ENCODE measurements at places on chromosomes 5 and 9.

DNA sequence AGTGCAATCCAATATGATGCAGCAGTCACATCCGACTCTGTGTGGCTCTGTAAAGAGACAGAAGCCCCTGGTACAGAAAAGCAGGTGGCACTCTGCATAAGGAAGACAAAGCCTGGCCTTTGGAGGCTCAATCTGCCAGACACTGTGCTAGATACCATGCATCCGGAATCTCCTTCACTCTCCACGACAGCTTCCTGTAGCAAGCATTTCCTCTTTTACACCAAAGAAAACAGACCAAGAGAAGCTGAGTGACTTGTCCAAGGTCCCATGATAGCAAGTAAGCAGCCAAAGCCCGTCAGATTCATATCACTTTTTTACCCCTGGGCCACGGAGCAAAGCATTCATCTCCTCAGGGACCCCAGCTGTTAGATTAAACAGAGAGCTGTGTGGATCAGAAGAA, 64.2 kb upstream of the SMIM23 start:
- no peak for DNase-seq

DNA sequence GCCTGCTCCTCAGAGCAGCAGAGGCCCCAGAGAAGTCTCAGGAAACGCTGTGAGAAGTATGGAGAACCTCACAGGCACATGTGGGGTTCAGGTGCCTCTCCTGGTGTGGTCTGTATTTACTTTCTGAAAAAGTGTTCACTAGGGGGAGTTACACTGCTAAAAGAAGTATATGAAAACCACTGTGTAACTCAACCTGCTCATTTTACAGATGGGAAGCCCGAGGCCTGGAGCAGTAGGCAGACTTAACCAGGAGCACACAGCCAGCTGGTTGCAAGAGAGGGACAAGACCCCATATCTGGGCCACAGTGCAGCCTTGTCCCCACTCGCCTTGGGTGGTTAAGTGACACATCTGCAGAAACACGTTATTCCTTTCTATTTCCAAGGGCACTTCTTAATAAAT, 112.8 kb upstream of the SAP30L start:
- no peak for DNase-seq

DNA sequence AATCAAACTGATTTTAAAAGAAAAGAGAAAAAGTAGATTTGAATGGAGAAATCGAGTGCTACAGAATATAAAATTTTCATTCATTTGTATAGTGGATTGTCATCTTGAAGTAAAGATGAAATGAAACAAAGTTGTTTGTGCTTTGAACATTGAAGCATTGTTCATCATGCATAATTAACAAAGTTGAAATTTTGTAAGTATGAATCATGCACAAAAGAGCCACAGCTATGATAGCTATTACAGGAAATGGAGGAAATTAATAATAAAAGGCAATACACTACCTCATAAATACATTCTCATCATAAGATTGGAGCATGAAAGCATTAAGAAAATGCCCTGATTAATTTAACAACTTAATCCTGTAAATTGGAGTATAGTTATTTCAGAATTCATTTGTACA, 153.4 kb upstream of the TLX3 start:
- DNase-seq = no peak

DNA sequence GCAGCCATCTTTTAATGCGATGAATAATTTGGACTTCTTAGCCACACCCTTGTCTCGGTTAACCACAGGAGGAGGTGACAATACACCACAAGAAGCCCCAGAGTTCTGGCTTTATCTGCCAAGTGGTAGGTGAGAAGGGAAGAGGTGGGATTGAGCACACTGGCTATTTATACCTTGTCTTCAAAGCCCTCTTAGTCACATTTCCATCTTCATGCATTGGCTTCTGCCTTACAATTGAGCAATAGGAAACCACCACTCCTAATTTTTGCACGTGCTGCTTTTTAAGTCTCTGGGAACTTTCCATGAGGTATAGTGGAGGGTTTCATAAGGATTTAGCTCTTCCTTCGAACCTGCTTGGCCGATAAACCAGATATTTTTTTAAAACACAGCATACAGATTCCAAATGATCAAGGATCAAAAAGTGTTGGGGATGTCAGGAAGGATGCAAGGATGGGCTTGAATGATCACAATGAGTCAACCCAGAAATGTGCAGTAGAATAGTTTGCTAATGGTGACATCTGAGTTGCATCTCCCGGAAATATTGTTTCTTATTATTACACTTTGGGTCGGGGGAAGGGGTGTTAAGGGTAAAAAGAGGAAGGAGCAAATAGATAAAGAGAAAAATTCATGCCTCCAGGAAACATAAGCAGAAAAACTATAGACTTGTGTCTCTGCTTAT, 25.5 kb downstream of the PLAC8L1 start:
- DNase-seq = no peak

- no peak for DNase-seq
These were observed 175.9 kb downstream of the MAN2A1 start for GRCh38 chr5:109865637-109866036.

DNA sequence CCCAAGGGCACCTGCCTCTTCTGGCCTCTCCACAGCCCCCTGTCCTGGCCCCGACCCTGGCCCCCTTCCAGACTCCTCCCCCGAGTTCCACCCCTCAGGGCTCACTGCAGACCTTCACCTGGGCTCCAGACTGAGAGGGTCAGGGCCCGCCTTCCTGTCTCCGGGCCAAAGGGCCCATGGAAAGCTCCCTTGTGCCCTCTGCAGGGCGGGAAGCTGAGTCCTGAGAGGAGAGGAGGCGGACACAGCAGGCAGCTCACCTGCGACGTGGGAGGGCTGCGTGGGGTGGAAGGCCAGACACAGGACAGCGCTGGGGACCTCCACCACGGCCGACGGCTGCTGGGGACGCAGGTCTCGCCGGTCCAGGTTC, 20.6 kb downstream of the DYNC2I2 start:
- DNase-seq = no peak

- no peak for DNase-seq
These were observed 90.2 kb downstream of the PLK2 start for GRCh38 chr5:58369513-58370190.

DNA sequence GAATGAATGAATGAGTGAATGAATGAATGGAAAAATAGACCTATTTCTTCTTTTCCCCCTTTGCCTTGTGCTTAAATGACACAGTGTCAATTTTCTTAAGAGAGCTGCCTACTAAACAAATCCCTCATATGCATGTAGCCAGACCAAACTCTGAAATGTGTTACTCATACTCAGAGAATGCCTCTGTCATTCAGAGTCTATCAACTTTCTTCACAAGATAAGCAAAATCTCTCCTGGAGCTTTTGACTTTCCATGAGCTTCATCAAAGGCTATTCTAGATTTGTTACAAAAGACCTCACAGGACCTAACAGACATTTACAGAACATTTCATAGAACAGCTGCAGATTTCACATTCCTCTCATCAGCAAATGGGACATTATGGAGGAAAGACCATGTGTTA, 275.7 kb upstream of the MSX2 start:
- no peak for DNase-seq

DNA sequence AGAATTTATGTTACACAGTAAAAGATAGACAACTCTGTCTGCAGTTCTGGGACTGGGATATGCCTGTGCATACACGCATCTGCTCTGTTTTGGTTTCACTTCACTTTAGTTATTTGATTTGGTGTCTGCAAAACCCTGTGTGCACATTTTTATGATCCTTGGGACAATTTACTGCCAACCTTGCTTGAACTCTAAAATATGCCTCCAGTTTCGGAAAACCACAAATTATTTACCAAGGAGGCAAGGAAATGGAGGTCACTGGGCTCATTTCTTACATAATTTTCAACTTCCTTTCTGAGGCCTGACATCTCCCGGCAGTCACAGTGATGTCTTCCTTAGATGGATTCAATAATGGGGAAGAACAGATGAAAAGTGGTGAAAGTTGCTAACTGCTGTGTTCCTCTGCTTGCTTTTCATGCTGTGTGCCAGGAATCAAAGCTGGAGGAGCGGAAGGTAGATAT, 61.2 kb upstream of the TAF11L2 start:
- DNase-seq = no peak

DNA sequence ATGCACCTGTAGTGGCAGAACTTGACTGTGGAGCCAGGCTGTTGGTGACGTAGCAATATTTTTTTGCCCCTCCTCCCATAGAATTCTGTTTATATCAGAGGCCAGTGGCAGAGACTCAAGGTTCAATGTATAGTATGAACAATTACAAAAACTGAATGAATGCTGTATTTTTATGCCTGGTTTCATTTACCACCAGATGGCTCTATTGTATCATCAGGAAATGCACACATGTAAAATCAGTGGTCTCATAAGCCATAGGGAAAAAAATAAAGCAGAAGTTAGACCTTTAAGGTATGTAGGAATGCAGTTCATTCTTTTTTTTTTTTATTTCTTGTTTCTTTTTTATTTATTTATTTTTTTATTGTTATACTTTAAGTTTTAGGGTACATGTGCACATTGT, 43.6 kb downstream of the CCDC192 start:
- DNase-seq = peak; percentile 22

DNA sequence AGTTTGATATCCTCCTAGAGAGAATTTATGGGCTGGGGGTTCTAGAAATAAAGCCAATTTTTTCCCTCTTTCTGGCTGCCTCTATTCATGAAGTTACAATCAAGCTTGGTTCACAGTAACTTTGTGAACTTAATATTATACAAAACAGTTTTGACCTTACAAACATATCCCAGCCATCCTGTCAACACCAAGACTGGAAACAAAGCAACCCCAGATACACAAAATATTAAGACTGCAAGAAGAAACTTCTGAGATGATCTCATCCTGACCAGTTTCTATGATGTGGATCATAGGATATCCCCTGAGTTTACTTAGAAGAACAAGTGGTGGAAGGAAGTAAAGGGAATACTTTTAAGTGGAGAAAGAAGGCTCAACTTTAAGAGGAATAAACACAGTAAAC, 28.3 kb upstream of the CER1 start:
- no peak for DNase-seq

GRCh38 chr5:106801554-106801953, 869.2 kb downstream of the EFNA5 start:
- DNase-seq = no peak

- no peak for DNase-seq
These were observed 121.5 kb upstream of the SNX2 start for GRCh38 chr5:122653087-122654017.

DNA sequence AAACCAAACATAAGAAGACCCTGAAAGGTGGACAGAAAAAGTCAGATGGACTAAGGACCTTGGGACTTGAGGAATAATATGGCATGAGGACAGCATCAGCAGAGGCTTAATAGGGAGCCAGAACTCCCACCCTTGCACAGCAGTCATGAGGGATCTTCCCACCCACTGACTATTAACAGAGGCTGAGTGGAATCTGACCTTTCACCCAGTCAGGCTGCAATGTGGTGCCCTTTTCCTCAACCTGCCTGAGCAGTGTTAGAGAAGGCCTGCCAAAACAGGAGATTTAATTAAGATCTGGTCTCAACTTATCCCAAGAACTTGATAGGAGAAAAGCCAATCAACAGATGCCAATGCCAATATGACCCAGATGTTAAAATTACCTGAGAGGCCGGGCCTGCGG, 481.9 kb downstream of the KDM4C start:
- no peak for DNase-seq

DNA sequence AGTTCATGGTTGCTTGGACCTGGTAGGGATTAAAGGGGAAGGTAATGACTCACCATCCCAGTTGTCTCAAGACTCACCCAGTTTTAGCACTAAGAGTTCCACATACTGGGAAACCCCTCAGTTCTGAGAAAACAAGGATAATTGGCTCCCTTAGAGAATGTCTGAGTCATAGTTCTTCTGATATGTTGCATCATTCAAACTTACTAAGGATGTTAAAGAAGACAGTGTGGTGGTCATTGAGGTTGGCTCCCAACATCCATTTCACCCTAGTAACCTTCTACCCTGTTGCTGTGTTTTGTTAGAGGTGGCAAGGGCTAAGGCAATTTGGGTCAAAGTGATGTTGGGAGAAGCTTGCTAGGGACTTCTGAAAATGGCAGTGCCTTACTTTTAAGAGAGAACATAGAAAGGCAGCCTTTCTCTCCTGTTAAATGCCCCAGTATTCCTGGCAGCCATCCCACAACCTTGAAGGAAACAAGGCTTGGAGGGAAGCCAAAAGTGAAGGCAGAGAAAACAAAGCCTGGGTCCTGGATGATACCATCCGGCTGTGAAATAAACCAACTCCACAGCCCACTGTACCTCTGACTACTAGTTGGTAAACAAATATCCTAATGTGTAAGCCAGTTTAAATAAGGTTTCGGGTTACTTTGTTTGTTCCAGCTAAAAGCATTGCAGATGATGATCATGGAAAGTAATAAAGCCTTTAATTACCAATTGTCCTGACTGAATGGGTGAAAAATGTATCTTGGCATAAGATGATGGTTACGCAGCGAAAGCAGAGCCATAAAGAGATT, 80.4 kb upstream of the ADAMTSL1 start:
- DNase-seq = peak; percentile 28

DNA sequence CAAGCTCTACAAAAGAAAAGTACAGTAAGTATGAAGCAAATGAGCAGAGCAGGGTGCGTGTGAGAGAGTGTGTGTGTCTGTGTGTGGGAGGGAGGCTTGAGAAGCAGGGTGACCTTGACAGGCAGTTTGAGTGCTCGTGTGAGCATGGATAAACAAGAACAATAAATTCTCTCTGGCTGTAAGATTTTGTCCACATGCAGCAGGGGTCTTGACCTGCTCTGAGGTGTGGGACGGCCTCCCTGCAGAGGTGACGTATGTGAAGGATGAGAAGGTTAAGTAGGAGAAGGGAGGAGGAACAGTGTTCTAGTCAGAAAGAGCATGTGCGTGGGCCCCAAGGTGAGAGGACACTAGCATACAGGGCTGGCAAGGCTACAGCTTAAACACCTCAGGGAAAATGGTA, 49.0 kb downstream of the SPTLC1 start:
- no peak for DNase-seq

GRCh38 chr5:132561601-132562000, 4.8 kb downstream of the RAD50 start:
- DNase-seq = no peak

- no peak for DNase-seq
These were observed 3.2 kb downstream of the FCN1 start for GRCh38 chr9:134914501-134914834.

DNA sequence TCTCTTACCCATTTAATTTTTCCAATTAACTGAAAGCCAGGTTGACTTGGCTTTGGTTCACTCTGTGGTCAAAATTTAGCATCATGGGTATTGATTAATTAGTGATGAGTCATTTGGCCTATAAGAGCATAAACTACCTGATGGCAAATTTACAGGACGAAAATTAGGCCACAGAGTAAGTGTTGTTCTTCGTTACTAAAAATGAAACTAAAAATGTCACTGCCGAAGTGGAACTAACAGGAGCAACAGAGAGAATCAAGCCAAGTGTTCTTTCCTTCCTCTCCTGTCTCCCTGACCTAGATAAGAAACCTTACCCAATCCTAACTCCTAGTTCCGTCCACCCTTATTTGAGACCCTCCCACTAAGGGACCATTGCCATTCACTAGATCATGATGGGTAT, 176.9 kb downstream of the RAB3C start:
- no peak for DNase-seq

DNA sequence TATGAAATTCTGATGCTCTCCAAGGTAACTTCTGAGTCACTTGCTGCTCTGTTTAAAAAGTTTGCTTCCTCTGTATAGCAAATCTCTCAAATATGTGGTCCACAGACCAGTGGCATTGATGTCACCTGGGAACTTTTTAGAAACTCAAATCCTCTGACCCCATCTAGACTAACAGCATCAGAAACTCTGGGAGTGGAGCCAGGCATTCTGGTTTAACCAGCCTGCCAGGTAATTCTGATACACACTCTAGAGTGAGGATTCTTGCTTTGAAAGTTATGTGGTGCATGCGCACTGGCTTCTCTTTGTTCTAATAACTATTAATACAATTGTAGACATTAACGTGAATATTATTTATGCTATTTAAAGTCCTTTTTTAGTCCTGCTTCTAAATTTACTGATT, 298.1 kb downstream of the SLF1 start:
- DNase-seq = no peak
